Stimulated activated CD4-positive, alpha-beta T cell treated with anti-CD3 and anti-CD28 coated beads, Interleukin-1b, Interleukin-23, amount 100 ng/mL, for 1 hour (primary cell): ENCODE measurements at places on chromosomes 3 and 15.

DNA sequence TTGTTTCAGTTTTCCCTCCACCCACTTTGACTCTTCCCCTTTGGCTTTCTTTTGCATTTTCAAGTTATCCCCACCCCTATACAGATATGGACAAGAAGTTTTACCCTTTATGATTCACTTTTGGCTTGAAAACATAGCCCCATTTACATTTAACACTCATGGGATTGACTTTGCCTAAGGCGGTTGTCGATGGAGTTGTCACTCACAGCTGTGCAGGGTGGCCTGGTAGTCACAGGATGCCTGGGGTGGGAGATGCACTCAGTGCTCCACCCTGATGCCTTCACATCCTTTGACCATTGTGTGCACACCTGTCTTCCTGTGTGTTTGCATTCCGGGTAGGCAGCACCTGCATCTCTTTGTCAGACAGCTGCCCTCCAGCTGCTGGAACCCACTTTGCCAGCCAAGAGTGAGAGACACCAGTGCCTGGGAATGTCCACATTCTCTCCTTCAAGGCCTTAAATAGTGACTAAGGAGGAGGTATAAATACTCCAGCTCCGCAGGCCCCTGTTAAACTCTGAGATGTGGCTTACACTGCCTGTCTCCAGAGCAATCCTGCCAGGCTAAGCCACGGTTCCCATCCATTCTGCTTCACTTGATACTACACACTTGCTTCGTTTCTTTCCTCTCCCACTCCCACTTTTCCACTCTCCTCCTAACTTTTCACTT, 191.5 kb upstream of the SLC24A5 start:
- no peak for DNase-seq

- DNase-seq = no peak
These were observed 10.6 kb downstream of the ST6GAL1 start for GRCh38 chr3:186940967-186941366.

DNA sequence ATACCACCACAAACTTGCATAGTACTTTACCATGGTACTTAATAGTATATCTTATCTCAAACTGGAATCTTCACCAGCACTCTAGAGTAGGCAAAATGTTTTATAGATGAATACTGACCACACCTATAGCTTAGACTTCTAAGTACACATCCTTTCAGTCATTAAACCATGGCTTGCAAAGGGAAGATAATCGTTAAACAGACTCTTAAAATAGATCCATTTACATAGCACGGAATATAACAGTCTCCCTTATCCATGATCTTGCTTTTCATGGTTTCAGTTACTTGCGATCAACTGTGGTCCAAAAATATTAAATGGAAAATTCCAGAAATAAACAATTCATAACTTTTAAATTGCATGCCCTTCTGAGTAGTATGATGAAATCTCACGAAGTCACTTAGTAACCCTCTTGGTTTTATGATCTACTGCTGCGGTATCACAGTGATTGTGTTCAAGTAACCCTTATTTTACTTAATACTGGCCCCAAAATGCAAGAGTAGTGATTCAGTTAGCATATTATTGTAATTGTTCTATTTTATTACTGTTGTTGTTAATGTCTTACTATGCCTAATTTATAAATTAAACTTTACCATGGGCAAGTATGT, 111.4 kb downstream of the HERC1 start:
- DNase-seq = no peak

GRCh38 chr3:155079468-155079745, 712 bp upstream of the MME start:
- no peak for DNase-seq

GRCh38 chr3:78204977-78205376, 1165.1 kb downstream of the ROBO2 start:
- DNase-seq = no peak

DNA sequence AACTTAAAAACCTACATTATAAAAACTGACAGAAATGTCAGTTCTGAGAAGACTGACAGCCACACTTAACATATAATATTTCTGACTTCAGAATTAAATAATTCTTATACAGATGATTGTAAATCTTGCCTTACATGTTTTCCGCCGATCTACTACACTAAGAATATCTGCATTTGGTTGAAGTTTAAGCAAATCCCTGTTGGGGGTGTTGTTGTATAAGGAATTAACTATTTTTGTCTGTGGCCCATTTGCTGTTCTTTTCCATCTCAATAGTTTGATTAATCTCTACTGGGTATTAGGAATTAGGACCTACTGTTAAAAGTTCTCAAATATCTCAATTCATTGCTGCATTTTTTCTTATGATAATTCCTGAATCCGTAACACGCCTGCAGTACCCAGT, 838.3 kb upstream of the ROBO1 start:
- no peak for DNase-seq

DNA sequence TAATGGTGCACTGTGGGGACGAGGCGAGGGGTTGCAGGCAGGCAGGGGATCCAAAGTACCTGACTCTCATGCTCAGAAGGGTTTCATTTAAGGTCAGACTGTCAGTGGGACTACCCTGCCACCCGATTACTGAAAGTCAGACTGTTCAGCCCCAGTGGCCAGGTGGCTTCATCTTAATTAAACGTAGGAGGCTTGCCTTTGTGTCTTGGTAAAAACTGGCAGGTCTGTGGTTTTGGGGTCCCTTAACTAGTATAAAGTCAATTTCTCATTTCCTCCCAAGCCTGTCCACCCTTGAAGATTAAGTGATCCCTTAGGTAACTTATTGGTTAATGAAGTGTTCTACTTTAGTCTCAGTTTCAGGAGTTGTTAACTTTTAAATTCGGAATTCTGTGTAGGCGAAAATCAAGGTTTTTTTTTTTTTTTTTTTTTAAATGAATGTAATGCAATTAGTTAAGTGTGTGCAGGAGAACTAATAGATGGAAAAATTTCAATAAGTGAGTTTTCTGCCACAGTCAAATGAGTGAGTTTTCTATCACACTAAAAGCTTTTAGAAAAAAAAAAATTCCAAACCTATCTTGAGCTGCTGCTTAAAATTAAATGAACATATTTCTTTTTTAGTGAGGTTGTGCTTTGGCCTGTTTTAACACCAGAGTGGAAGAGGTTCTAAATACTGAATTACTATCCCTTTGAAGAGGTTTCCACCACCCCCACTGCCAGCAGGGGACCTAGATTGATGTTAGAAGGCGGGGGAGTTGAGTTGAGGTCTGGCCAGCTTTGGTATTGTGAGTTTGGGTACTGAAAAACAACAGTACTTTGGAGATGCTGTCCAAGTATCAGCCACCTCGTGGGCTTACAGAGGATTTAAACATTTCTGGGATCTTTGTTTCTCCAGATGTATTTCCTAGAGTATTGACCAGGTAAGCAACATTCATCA, 15.2 kb downstream of the ITPR1 start:
- DNase-seq = no peak

- no peak for DNase-seq
These were observed 273.1 kb downstream of the GABRG3 start for GRCh38 chr15:27244047-27244446.
